ENCODE measurements at places on chromosomes 4 and X.

GRCh38 chrX:19743386-19743785, 144.0 kb downstream of the SH3KBP1 start:
- DNase-seq = no peak

- no peak for DNase-seq
These were observed 6.1 kb downstream of the EPGN start for GRCh38 chr4:74314329-74314728.

- no peak for DNase-seq
These were observed 128.1 kb upstream of the HPF1 start for GRCh38 chr4:169885893-169886292.

- DNase-seq = peak; percentile 95
These were observed 406.2 kb downstream of the MAPK10 start for GRCh38 chr4:85953651-85954018.

DNA sequence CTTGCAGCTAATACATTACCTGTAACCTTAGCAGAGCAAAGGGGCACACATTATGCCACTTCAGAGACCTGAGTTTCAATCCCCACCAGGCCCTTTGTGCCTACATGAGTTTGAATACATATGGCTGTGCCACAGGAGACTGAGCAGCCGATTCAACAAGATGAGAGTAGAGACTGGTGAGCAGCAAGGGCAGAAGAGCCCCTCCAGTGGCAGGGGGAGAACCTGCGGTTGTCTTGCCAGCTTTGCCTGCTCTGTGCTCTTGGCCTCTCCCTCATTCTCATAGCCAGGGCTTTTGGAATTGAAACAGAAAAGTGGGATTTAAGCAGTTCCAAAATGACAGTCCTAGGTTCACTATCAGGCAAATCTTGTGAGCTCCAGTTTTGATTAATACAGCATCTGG, 52.3 kb upstream of the CLNK start:
- DNase-seq = no peak

- DNase-seq = no peak
These were observed 38.0 kb upstream of the COX7B2 start for GRCh38 chr4:46946919-46947536.

DNA sequence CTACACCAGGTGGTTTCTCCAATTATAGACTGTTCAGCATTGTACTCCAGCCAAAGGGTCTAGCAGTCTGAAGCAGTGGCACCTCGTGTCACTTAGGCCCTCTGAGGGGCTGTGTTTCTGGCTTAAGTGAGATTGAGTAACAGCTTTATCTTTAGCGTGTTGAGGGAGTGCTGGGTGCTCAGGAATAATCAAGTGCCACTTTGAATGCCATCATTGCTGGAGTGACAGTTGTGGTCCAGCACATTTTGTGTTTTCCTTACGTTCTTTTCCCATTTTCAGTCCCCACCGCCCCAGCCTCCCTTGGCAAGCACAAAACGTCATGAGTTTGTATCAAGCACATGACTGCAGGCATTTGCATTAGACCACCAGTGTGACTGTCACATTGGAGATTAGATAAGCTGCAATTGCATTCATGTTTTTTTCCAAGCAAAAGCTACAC, 58.7 kb downstream of the FNIP2 start:
- DNase-seq = no peak

- peak; percentile 96 for DNase-seq
These were observed 27.3 kb upstream of the SORBS2 start for GRCh38 chr4:185839194-185839712.

All from retinal pigment epithelial cell (primary cell).